ENCODE measurements at places on chromosomes 1 and 21.

- no peak for DNase-seq
These were observed 8.7 kb downstream of the NFASC start for GRCh38 chr1:204879351-204879750.

DNA sequence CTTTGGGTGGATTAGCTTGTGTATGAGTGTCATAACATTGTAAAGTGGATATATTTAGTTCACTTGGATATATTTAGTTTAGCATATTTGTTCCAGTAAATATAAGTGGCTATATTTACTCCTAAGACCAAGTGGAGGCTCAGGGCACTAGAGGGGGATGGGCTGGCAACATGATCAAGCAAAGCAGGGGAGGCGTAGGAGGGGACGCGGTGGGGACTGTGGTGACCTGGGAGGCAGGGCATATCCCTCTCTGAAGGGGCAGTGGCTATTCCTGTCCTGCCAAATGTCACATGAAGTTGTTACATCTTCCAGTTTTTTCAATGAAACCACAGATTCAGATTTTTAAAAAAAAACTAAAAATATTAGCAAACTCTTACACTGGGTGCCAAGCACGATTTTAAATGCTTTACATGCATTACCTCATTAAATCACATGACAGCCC is 51.9 kb upstream of the EDN2 start:
- DNase-seq, result no peak

- DNase-seq, result no peak
These were observed 87.5 kb upstream of the CACYBP start for GRCh38 chr1:174912264-174912663.

DNA sequence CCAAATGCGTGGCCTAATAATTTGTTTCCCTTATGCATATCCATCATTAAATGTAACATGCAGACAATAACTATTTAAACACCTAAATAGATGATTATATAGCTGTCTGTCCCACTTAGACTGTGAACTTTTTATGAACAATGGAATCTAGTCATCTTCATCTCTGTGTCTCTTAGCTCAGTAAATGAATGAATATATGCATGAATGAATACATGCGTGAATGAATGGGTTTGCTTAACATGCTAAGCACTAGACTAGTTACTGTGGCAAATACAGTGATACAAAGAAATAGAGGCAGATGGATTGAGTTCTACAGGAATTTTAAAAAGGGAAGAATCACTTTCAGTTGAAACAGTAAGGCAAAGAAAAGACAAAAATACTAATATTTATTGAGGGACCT is 232.0 kb downstream of the FGGY start:
- DNase-seq, result no peak

GRCh38 chr1:3732434-3733093 is 19.7 kb upstream of the CCDC27 start:
- no peak for DNase-seq

DNA sequence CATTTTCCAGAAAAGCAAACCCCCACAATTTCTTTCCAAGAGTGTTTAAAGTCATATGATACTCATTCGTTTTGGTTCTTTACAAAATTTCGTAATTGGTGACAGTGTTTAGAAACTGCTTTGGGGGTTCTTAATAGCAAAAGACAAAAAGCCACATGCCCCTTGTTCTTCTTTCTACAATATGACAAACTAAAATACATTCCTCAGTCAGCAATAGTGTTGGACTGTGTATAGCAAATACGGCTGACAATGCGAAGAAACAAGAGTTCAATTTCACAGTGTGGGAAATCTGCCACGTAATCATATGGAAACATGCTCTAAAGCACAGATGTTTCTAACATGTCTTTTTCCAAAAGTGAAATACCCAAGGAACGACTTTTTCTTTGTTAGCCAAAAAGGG is 7.6 kb upstream of the IFNAR1 start:
- DNase-seq, result no peak

DNA sequence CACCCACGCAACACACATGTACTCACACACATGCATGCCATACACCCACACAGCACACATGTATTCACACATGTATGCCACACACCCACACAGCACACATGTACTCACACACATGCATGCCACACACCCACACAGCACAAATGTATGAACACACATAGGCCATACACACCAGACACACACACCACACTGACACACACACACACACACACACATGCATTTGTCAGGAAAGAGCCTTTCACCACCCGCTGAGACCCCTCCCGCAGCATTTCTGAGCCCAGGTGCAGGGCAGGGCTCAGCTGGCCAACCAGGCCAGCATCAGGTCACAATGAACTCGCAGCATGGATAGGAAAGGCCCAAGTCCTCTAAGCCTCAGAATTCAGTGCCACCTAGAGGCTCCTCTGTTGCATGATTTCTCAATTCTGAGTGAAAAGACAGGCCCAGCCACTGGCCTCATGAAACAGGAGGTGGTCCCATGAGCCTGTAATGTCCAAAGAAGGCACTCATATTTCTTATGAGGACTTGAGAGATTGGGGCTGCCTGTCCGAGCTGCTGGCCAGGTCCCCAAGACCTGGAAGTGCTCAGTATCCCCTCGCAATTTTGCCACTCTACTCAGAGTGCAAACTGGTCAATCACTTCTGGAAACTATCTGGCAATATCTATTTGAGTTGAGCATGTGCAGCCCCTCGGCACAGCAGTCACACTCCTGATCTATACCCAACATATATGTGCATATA is 57.3 kb downstream of the PSMG1 start:
- DNase-seq, result no peak

DNA sequence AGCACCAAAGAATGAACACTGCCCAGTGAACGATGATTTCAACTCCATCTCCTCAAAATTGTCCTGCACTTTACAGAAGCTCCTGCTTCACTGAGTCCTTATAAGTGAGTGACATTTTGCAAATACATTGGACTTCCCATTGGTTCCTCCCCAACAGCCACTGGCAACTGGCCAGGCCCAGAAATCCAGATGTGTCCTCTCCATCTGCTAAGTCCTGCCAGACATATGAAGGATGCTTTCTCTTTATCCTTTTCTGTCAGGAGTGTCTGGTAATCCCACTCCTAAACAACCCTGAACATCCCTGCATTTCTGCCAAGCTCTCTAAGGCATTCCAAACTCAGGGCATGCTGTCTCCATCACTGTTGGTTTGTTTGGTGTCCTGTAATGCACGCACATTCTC is 271.8 kb downstream of the RRAGC start:
- no peak for DNase-seq

- DNase-seq, result no peak
These were observed 216.0 kb upstream of the NEGR1 start for GRCh38 chr1:72498371-72498770.

- DNase-seq, result no peak
These were observed 35.5 kb downstream of the SLC66A1 start for GRCh38 chr1:19347533-19348172.

Measured in C1 segment of cervical spinal cord (tissue), 14 donors.